ENCODE measurements at places on chromosomes 4 and X. TPM values are rescaled to one million over a fixed set of nuclear protein-coding genes. Genes with fewer than 3 reads are reported as not detected.

Gene TENM3
- total RNA-seq, result not detected

Gene TMEM144
- 0.16 TPM for total RNA-seq

Gene SHROOM3
- 0.06 TPM for total RNA-seq

Gene BST1
- total RNA-seq, result 0.54 TPM

Gene IGSF1
- not detected for total RNA-seq

Gene TSC22D3
- 25.2 TPM for total RNA-seq

Gene NDNF
- 0.08 TPM for total RNA-seq

Gene SMIM43
- total RNA-seq, result not detected

Gene FRMPD4
- total RNA-seq, result not detected

DNA sequence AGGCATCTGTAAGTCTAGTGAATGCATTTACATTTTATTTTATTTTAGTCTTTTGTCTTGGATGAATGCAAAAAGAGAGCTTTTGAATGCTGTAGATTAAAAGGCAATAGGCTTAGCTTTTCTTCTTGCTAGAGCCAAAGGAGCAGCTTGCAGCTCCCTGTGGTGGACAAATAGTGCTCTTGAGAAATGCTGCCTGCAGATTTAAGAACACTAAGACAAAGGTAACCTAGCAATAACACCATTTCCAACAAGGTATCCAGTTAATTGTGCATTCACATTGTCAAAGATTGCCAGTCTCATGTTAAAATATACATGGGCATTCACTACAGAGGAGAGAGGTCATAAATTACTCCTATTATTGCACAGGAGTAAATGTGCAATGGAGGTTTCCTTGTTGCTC is 859.2 kb upstream of the PRKX start:
- no peak overlapping the region for H3K27ac ChIP-seq
- H3K4me3 ChIP-seq, result no peak overlapping the region
- no peaks in the 10 kb centered on the region for H3K36me3 ChIP-seq
- DNase-seq, result no peak
- peaks cover 3% of the 10 kb centered on the region for H3K27me3 ChIP-seq

GRCh38 chr4:20017070-20017776 is 234.5 kb upstream of the SLIT2 start:
- H3K4me3 ChIP-seq, result no peak overlapping the region
- H3K27me3 ChIP-seq, result no peaks in the 10 kb centered on the region
- H3K4me1 ChIP-seq, result no peaks in the 10 kb centered on the region
- H3K36me3 ChIP-seq, result no peaks in the 10 kb centered on the region
- no peak for DNase-seq

GRCh38 chrX:39815631-39816030 is 282.1 kb downstream of the BCOR start:
- peak; percentile 12 for DNase-seq
- H3K4me3 ChIP-seq, result no peak overlapping the region
- peaks cover 4% of the 10 kb centered on the region for H3K27me3 ChIP-seq
- H3K36me3 ChIP-seq, result no peaks in the 10 kb centered on the region

GRCh38 chr4:27763830-27764525 is 903.3 kb downstream of the STIM2 start:
- no peaks in the 10 kb centered on the region for H3K36me3 ChIP-seq
- no peaks in the 10 kb centered on the region for H3K4me1 ChIP-seq
- H3K27ac ChIP-seq, result no peak overlapping the region
- no peak for DNase-seq
- no peaks in the 10 kb centered on the region for H3K27me3 ChIP-seq

GRCh38 chr4:183248201-183248600 is 71.9 kb downstream of the CLDN22 start:
- no peak overlapping the region for H3K4me3 ChIP-seq
- DNase-seq, result no peak
- no peak overlapping the region for H3K27ac ChIP-seq
- H3K36me3 ChIP-seq, result no peaks in the 10 kb centered on the region

- no peak overlapping the region for H3K4me3 ChIP-seq
- peaks cover 7% of the 10 kb centered on the region for H3K36me3 ChIP-seq
- peaks cover 11% of the 10 kb centered on the region for H3K4me1 ChIP-seq
- H3K27me3 ChIP-seq, result no peaks in the 10 kb centered on the region
These were observed 23.9 kb downstream of the APOO start for GRCh38 chrX:23883737-23884354.

GRCh38 chr4:76535603-76536372 is 100.8 kb downstream of the SHROOM3 start:
- H3K4me3 ChIP-seq, result no peak overlapping the region
- no peak overlapping the region for H3K27ac ChIP-seq
- H3K36me3 ChIP-seq, result no peaks in the 10 kb centered on the region
- DNase-seq, result no peak

DNA sequence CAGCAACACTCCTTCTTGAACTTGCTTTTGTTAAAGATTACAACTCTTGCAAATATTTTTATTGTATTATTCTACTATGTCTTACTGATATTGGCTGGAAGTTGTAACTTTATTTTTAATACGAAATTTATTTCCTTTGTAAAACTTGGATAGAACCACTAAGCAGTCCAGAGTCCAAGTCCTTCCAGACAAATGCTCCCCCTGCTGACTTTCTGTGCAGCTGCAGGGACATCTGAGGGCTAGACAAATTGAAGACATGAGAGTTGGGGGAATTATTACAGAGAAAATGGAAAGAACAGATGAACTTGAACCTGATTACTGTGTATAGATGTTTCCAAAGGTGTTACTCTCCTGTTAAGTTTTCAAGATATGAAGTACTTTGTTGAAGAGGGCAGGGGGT is 238.8 kb downstream of the GRIA3 start:
- H3K4me3 ChIP-seq, result no peak overlapping the region
- H3K36me3 ChIP-seq, result no peaks in the 10 kb centered on the region
- H3K4me1 ChIP-seq, result no peaks in the 10 kb centered on the region
- no peak for DNase-seq

GRCh38 chrX:47158131-47158530 is 13.1 kb downstream of the RBM10 start:
- DNase-seq, result no peak
- no peaks in the 10 kb centered on the region for H3K4me1 ChIP-seq

DNA sequence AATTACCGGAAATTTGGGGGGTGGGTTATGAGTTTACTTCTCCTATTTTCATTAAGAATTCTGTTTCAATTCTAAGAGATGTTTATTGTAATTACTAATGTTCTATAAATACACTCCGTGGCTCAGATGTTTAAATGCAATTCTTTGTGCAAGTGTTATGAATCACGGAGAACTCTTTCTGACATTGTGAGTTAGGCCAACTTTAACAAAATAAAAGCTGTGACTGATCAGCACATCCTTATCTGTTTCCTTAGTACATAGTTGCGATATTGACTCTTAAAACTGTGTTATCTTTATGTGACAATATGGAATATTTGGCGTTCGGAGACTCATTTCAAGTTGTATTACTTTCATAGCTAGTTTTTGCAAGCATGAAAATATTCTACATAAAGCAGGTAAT is 902 bp downstream of the KLHL4 start:
- H3K36me3 ChIP-seq, result no peaks in the 10 kb centered on the region
- H3K4me3 ChIP-seq, result no peak overlapping the region
- H3K4me1 ChIP-seq, result no peaks in the 10 kb centered on the region
- DNase-seq, result no peak

DNA sequence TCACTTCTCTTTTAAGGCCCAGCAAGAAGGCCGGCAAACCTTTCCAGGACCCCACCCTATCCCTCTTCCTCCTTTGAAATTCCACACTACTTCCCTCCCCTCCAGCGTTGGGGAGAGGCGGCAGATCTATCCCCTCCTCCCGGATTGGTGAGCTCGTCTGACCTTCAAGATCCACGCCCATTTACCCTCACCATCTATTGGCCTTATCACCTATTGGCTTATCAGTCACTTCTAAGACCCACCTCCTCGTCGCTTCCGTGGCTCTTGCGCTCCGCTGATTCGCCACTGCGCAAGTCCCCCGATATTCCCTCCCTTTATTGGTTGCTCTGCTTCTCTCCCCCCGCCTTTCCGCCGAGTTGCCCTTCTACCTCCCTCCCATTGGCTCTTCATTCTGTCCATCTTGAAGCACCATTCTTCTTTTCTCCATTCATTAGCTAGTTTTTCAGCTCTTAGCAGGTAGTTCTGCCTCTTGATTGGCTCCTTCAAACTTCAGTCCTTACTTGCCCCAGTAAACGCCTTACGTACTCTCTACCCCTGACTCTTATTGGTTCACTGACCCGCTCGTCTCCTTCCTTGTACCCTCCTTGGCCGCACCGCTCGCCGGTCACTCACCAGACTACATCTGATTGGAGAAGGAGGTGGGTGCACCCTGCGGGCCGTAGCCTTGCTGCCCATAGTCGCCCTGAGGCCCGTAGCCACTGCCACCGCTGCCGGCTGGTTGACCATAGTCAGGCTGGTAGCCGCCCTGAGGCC is 4.8 kb upstream of the PRICKLE3 start:
- peaks cover 19% of the 10 kb centered on the region for H3K4me1 ChIP-seq
- H3K27me3 ChIP-seq, result no peaks in the 10 kb centered on the region
- H3K36me3 ChIP-seq, result peaks cover 2% of the 10 kb centered on the region
- H3K4me3 ChIP-seq, result peak overlapping the region; percentile 99

DNA sequence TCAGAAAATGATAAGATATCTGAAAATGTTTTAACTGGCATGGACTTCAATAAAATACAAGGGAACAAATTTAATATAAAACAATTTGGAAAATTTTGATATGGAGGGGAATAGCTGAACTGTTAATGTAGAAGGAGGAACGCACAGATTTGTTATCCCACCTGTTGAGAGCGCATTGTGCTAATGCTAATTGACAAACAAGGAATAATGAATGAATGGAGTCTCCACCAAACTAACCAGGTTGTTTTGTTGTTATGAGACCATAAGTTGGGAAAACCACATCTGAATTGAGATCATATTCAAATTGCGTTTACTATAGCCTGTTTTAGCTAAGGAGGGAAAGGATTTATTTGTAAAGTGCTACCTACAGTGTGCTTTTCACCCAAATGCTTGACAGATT is 195.6 kb downstream of the ADGRL3 start:
- no peaks in the 10 kb centered on the region for H3K4me1 ChIP-seq
- H3K27me3 ChIP-seq, result no peaks in the 10 kb centered on the region
- H3K4me3 ChIP-seq, result no peak overlapping the region
- no peak for DNase-seq

GRCh38 chr4:179095585-179096221 is 1653.5 kb upstream of the AGA start:
- no peaks in the 10 kb centered on the region for H3K4me1 ChIP-seq
- no peak overlapping the region for H3K4me3 ChIP-seq
- H3K36me3 ChIP-seq, result no peaks in the 10 kb centered on the region
- DNase-seq, result no peak
- H3K27ac ChIP-seq, result no peak overlapping the region
- no peaks in the 10 kb centered on the region for H3K27me3 ChIP-seq

- H3K4me1 ChIP-seq, result peaks cover 13% of the 10 kb centered on the region
- no peak for DNase-seq
- no peaks in the 10 kb centered on the region for H3K27me3 ChIP-seq
- H3K4me3 ChIP-seq, result no peak overlapping the region
These were observed 7.0 kb upstream of the STPG2 start for GRCh38 chr4:98150092-98150761.

DNA sequence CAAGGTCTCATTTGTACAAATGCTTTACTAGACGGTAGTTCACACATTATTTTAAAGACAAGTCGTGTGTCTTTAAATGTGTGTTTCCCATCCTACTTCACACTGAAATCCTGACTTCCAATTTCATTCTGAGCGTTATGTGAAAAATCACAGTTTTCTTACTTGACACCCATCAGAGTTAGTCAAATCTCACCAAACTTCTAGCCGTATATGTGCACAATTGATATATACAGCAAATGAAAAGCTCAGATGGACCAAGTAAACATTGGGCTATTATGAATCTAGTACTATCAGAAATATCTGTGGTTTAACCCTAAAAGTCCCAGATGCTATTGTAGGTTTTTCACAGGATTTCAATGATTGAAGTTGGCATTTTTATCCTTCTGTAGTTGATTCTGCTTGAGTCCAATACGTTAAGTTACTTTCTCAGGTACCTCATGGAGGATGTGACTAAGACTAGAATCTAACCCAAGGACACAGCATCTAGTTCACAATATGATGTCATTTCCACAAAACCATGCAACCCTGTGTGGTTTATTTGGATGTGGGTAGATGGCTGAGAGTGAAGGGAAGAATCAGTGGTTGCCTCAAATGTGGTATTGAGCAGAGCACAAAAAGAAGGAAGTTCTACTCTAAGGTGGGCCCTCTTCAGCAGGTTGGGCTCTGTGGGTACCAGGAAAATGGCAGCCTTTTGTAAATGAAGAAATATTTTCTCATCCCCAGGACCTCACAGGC is 22.1 kb upstream of the TRIM60 start:
- peaks cover 26% of the 10 kb centered on the region for H3K27me3 ChIP-seq
- no peaks in the 10 kb centered on the region for H3K36me3 ChIP-seq
- peaks cover 12% of the 10 kb centered on the region for H3K4me1 ChIP-seq
- H3K4me3 ChIP-seq, result no peak overlapping the region

DNA sequence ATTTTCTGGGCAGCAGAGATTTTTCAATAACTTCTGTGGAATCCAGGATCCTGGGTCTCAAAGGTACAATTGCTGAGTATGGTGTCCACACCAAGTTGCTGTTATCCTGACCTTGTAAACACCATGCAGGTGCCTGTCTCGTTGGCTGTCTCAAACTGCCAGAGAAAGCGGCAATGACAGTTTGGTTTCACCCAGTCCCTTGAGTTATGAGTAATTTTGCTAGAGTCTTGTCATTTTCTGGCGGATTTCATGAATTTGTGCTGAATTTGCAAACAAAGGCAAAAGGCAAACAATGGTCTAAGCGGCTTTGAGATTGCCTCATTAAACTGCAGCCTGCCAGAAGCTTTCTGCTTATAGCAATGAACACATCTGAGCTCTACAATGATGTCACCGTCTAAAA is 847.9 kb downstream of the RAB28 start:
- H3K4me1 ChIP-seq, result no peaks in the 10 kb centered on the region
- no peaks in the 10 kb centered on the region for H3K36me3 ChIP-seq
- DNase-seq, result no peak
- no peak overlapping the region for H3K27ac ChIP-seq
- H3K27me3 ChIP-seq, result peaks cover 17% of the 10 kb centered on the region

Measured in activated naive CD8-positive, alpha-beta T cell treated with anti-CD3 and anti-CD28 coated beads for 36 hours (primary cell).